Stimulated activated CD4-positive, alpha-beta T cell treated with anti-CD3 and anti-CD28 coated beads, Interleukin-15, amount 100 ng/mL, for 1 hour (primary cell): ENCODE measurements at places on chromosomes 3 and 15.

- no peak for DNase-seq
These were observed 28.4 kb upstream of the RAB6B start for GRCh38 chr3:133924041-133924440.

DNA sequence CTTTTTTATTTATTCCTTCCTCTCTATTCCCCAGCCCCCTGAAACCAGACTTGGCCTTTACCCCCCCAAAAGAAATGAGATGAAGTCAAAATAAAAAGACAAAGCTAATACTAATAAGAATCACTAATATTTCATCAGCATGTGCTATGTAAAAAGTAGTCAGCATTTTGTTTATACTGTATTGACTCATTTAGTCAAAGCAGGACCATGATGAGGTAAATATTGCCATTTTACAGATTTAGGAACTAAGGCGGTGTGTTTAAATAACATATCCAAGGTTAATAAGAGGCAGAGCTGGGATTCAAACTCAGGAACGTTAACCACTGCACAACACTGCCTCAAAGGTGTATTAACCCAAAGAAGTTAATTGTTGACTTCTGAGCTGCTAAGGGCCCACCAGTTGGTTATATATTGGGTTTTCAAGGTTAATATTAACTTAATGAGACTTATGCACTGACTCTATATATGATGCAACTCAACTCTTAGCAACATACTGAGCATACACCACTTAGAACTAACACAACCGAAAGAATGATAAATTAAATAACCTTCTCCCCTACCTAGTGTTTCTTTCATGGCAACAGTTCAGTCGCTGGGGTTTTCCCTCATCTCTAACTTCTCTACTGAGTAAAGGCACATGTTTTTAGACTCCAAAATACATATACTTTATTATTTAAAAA lies 34.7 kb downstream of the FOXP1 start:
- no peak for DNase-seq

DNA sequence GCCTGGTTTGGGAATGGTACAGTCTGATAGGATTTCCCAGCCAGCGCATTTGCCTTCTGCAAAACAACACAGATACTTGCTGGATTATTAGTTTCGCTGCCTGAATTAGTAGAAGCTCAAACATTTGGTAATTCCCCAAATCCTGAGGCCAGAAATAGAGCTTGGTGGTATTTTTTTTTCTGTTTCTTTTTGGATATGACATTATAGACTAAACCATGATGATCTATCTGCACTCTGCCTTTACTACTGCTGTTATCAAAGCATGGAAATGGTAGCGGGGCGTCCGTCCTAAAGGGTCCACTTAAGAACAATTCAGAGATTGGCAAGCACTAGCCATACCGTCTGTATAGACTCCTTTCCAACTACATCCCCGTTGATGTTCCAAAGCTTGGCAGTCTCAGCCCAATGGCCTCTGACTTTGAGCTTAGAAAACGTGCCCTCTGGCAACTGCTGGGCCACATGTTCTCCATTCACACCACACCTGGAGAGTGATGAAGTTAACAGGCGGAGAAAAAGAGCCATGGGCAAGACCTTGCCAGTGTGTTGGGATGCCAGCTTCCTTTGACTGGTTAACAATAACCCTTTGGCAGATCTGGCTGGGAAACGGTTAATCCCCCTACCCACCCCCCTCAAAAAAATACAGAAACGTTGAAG lies 241.0 kb upstream of the NR2F2 start:
- DNase-seq = no peak

GRCh38 chr3:159922861-159923312 lies 65.7 kb upstream of the IL12A start:
- no peak for DNase-seq

GRCh38 chr15:49696433-49696832 lies 75.6 kb downstream of the DTWD1 start:
- DNase-seq = no peak

- no peak for DNase-seq
These were observed 15.8 kb downstream of the RBP1 start for GRCh38 chr3:139523718-139524117.

DNA sequence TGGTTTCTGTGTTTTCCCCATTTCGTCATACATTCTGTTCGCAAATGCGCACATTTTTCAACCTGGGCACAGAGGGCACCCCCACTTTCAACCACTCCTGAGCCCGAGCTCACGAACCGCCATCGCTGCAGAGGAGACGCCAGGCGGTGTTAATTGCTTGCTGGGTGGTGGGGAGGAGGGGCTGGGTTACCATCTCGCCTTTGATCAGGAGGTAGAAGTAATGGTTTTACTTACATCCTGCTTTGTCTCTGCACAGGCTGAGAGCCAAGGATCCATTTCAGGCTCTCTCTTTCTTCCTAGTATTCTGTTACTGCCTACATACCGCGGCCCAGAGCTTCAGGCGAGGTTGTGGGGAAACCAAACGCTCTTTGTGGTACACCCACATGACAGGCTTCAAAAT lies 177.3 kb upstream of the WNT5A start:
- no peak for DNase-seq

GRCh38 chr15:45254405-45254804 lies 2.4 kb downstream of the SLC28A2 start:
- no peak for DNase-seq

DNA sequence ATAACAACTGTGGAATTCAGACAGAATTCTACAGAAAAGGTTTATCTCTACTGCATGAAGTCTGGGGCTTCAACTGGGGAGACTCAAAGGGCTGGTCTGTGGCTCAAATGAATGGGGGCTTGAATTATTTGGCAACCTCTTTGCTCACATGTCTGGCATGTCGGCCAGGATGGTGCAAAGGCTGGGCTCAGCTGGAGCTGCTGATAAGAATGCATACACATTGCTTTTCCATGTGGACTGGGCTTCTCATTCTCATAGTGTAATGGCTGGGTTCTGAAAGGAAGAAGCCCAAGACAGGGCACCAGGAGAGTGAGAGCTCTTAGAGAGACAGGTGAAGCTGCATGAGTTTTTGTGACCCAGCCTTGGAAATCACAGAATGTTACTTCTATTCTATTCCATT lies 194.3 kb upstream of the SGO1 start:
- no peak for DNase-seq

- DNase-seq = no peak
These were observed 12.9 kb downstream of the POMGNT2 start for GRCh38 chr3:43093006-43093405.

DNA sequence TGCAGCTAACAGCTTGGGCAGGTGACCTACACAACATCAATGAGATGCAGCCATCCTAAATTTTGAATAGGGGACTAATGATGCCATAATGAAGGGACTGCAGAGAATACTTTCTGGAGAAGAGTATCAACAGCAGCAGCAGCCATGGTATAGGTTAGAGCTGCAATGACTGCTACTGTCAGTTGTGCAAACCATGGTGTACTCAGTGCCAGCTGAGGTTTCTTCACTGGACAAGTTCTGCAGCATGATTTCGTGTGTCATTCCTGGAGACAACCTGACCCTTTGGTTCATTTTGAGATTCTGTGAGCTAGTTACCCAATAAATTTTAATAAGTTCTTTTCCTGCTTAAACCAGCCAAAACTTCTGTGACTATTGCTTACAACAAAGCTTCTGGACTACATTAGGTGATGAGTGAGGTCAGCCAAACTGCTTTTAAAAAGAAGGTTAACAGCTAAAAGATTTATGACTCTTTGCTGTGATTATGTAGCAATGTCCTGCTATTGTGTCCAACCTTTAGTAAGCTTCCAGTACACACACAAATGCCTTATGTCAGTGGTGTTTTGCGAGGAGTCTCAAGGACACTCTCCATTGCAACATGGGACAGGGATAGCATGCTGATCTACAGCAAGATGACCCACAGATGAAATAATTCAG lies 4.8 kb upstream of the DAZL start:
- DNase-seq = no peak

DNA sequence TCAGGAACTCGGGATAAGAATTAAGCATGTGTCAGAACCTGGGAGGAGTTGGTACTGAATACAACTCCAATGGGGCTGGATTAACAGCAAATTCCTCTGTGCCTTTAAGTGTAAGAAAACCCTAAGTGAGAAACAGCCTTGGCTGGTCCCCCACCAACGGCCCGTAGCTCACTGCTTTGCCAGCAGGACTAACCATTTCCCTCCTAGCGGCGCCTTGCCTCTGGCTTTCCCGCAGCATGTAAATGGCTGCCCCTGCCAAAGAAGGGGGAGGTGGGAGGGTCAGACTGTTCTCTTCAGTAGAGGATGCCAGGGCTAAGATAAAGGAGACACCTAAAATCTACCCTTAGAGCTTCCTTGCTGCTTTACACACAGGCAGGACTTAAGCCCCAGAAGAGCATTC lies 51.0 kb upstream of the SH3GL3 start:
- no peak for DNase-seq

DNA sequence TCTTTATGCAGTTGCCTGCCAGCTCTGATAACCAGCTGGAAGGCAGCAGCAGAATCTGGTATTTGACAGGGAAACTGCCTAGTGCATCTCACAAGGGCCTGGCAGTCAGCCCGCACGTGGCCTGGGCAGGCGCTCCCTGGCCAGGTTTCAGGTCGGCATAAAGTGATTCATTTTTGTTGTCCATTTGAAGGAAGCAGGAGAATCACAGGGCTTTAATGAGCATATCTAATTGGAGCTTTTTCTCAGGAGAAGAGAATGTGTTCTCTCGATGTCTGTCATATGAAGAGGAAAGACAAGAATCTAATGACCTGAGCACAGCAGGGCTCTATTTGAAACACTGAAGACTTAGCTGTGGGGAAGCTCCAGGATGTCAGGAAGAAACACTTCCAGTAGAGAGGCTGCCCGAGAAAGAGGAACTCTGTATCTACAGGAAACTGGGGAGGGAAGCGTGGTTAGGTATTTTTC lies 98.8 kb upstream of the MB21D2 start:
- DNase-seq = no peak

DNA sequence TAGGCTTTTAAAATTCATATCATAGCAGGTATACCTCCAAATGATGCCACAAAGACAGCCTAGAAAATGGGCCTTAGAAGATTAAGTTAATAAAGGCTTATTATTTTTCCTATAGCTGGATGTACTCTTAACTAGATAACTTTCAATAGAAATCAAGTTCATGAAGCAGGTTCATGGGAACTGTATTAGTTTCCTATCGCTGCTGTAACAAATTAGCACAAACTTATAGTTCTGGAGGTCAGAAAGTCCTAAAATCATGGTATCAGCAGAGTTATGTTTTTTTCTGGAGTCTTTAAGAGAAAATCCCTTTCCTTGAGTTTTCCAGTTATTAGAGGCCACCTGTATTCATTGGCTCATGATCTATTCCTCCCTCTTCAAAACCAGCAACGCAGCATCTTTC lies 269.9 kb downstream of the TIGIT start:
- DNase-seq = no peak

- DNase-seq = no peak
These were observed 76.9 kb upstream of the FRMD4B start for GRCh38 chr3:69462826-69463100.

DNA sequence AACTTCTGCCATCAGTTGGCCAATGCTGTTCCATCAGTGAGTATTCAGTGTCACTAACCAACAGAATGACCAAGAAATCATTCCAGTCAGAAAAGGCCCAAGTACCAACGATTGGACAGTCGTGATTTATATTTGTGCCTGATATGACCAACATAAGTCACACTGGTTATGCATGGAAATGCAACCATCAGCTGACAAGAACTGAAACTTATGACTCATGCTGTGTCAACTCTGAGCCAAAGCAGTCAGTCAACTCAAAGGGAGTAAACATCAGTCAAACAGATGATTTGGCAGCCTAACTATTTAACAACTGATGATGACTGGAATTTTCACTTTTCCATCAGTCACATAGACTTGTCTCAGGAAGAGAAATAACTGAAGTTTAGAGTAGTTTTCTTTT lies 142.4 kb downstream of the ANXA2 start:
- no peak for DNase-seq

DNA sequence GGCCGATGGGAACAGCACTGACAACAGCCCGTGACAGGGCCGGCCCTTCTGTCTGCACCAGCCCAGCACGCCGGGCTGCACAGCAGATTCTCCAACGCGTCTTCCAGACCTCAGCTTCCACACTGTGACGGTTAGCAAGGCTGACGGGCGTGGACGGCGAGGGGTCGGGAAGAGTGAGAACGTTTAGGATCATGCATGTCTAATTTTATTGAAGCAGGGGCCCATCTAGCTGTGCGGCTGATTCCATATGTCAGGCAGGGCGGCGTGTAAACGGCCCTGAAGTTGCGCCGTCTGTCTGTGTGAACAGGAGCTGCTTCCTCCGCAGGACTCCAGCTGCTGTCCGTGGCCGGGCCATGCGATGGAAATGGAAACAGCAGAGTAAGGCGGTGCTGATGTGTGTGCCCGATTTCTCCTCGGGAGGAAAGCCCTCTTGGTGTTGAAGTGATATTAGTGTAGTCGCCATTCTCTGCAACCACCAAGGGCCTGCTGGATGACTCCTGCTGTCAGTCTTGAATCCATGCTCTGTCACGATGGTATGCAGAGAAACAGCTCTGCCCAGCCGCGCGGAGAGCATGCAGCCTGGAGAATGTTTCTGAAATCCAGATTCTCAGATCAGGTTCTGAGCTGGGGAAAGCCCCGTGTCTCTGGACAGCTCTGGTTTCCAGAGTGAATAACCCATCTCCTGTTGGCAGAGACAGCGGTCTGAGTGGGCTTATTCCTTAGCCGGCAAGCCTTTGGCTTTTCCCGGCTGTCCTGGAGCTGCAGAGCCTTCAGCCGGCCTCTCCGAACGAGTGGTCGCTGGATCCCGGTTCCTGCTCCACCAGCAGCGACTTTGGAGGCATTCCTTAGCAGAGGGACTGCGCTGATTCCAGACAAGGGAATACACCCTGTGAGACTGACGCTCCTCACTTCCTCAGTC lies 158.1 kb upstream of the UBE3A start:
- DNase-seq = no peak

GRCh38 chr3:171704002-171704401 lies 106.3 kb downstream of the PLD1 start:
- DNase-seq = no peak

DNA sequence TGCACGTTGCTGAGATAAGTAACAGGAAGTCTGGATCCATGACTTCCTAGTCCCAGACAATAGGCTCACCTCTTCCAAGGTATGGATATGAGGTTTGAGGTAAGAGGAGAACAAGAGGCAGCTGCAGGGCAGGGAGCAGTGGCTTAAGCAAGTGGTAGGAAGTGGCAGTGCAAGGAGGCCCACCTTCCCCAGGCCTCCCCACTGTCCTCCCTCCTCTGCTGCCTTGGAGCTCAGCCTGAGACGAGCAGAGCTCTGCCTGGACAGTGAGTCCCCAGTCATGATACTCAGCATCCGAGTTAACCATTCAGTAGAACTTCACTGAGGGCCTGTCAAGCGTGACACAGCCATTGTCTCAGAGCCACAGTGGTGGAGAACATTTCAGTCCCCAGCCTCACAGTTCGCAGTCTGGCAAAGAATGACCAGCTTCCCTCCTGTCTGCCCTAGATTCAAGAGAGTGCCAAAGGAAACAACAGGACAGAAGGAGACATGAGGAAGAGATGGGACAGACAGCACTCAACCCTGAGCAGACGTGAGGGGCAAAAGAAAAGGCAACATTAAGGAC lies 41.4 kb upstream of the BOC start:
- DNase-seq = no peak

DNA sequence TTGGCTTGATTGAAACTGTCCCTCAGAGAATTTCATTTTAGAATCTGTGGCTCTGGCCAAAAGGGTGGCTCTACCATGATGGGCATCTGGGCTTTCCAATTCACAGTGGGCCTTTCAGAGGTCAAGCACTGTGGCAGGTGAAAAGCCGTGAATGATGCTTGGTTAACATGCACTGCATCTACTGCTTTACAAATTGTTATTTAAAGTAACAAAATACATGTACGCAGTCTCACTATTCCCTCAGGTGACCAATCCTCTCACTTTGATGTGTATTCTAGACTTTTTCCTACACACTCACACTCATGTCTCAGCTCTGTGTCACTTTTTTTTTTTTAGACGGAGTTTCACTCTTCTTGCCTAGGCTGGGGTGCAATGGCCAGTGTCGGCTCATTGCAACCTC lies 70.5 kb downstream of the MGLL start:
- DNase-seq = no peak
